ENCODE measurements at places on chromosomes 5 and 9.

GRCh38 chr5:79851391-79851863 is 139.6 kb downstream of the MTX3 start:
- ATAC-seq: no peak

DNA sequence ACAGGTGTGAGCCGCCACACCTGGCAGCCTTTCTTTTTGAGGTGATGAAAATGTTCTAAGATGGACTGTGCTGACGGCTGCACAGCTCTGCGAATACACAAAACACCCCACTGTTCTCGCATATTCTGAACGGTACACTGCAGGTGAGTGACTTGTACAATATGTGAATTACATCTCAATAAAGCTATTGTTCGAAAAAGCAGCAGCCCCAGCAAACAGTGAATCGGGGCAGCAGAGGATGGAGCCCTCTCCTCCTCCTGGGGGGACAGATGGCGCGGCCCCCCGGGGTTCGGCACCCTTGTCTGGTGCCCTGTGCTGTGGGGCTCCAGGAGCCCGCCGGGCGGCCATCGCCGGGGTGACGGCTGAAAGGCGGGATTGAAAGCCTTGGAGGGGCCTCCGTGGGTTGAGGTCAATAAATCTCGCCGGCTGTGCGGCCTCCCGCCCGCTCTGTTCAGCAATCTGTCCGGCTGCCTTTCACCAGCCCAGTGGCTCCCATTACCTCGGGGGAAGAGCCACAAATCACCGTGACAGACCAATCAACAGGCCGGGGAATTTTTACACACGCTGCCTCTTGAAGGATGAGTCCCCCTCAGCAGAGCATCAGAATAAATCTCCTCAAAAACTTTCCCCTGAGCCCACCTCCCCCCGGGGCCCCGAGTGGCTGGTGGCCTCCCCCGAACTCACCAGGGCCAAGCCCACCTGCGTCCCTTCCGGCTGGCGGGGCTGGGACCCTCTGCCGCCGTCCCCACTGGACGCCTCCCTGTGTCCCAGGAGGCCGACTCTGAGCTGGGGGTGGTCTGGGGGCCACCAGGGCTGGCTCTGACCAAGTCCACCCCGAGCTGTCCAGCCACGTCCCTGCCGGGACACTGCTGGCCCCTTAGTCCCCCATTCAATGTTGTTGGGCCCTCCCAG is 37.8 kb upstream of the TMEM250 start:
- no peak for ATAC-seq

DNA sequence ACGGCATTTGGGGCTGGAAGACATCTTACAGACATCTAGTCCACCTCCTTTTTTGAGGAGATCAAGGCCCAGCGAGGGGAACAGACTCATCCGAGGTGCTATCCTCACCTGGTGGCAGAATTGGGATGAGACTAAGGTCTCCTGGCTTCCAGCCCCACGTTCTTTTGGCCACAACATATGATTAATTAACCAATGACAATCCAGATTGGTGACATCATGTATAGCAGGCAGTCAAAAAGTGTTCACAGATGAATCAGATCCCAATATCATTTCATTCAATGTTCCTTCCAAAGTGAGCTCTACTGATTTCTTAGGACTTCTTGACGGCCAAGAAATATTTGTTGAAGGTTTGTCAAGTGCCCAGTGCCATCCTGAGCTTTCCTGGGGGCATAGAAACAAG is 3.9 kb downstream of the CFAP77 start:
- no peak for ATAC-seq

DNA sequence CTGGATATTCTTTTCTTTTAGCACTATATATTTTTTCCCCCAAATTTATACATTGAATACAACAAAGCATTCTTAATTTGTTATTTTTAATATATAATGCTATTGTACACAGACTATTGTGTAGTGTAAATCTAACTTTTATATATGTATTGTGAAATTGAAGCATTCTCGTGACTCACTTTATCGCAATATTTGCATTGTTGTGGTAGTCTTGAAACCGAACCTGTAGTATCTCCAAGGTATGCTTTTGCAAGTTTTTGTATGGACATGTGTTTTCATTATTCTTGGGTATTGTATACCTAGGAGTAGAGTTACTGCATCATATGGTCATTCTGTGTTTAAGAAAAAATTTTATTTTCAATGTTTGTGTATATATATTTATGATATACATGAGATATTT is 49.6 kb downstream of the NSD1 start:
- no peak for ATAC-seq

DNA sequence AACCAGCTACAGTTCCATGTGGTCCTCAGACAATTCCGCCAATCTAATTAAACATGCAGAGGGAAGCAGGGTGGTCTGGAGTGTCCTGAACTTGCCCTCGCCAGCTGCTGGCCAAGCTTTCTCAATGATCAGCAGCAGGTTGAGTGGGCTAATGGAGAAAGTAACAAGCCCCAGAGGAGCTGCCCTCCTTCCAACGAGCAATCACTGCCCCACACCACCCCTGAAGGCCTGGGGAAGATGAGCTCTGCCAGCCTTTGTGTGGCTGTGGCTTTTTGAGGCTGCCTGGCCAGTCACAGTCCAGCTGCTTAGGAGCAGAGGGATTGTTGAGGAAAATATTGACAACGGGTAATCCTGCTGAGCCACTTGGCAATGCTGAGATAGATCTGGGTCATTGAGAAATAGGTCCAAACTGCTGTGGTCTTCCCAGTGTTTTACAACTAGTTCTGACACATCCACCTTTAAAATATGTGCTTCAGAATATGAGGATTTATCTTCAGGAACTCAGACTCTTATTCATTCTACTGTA is 107.3 kb downstream of the CD180 start:
- no peak for ATAC-seq

DNA sequence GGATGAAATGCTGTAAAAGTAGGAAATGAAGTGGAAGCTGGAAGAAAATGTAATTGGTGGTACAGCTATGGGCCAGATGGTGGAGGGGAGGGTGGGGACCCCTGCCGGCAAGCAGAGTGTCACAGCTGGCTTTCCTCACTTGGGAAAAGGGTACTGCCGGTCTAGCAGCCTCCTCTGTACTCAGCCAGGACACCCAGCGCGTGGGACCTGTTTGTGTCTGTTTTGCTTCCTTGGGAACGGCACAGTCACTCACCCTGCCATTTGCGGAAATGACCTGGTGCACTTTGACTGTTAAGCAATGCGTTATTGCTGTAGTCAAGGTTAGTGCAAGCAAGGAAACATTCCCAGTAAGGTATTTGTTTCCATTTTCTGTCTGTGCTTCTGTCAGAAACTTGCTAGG is 10.1 kb downstream of the TMEM252 start:
- no peak for ATAC-seq

- ATAC-seq: no peak
Measured at GRCh38 chr9:137521405-137521985, 28.7 kb downstream of the PNPLA7 start.

GRCh38 chr9:93072383-93072795 is 13.9 kb downstream of the SUSD3 start:
- ATAC-seq: peak; percentile 80

DNA sequence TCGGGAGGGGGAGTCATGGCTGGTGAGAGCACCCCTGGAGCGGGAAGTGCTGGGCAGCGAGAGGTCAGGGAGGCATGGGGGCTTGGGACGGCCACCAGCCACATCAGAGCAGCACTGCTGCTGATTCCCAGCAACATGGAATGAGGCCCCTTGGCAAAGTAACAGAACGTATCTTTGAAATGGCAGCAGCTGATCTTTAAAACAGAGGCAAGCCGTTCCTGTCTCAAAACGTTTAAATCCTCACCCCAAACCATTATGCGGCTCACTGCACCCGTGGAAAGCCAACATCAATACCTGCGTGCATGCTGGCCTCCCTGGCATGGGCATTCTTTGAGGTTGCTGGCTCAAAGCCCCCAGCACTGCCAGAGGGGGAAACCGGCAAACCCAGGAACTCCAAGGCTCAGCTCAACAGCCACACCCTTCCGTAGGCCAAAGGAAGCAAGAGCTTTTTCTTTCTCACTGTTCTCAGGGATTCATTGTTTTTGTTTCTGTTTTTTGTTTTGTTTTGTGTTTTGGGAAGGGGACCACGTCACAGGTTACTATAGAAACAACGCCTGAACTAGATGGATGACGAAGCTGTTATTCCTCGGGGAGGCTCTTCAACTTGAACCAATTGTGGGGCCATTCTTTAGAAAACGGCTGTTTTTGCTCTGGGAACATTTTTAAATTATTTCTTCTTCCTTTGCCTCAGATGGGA is 28.1 kb upstream of the OBP2B start:
- ATAC-seq: no peak

DNA sequence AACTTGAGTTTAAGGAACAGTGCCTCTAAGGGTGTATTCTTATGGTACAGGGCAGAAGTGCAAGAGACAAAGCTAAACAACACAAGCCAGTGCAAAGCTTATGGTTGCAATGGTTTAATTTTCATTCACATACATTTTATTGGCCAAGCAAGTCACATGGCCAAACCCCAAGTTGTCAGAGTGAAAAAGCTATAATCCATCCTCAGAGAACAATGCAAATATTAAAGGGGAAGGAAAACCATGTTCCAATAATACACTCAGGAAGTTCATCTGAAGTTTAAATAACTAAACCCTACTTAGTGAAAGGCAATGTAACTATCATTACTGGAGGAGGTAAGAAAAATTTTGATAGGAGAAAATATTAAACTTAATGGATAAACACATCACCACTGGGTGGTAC is 26.6 kb upstream of the TLR4 start:
- no peak for ATAC-seq

DNA sequence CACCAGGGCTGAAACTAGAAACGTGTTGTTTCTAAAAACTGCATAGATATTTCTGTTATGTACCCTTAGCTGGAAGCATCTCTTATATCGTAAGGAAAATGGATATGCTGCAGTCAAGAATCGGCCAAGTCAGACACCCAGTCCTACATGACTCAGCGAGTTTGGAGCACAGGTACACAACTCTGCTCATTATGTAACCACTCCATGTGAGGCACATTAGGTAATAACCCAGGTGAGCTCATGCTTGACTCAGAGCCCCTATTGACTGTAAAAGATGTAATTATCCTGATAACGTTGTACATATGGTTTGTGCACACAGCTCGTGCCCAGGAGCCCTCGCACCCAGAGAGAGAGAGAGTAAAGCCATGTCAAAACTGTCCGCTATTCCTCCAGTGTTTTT is 593.7 kb upstream of the ACO1 start:
- ATAC-seq: no peak

GRCh38 chr5:176626876-176627236 is 3.5 kb downstream of the SNCB start:
- ATAC-seq: no peak

GRCh38 chr5:118126159-118126558 is 862.2 kb downstream of the DTWD2 start:
- no peak for ATAC-seq

DNA sequence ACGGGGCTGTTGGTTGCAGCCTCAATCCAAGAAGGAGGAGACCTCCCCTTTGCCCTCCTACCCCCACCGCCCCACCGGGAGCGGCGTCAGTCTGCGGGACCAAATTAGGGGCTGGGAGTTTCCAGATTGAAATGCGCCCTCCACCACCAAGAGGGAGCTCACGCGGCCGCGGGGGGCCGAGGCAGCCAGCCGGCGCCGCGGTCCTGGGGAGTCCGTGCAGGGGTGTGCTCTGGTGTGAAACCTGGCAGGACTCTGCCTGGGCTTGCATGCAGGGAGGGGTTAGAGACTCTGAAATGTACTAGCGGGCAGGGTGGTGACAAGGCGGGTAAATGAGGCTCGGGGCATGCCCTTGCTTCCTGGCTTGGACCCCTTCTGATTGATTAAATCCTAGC is 989 bp upstream of the FBN2 start:
- ATAC-seq: peak; percentile 19

- peak; percentile 83 for ATAC-seq
Measured at GRCh38 chr9:92706218-92706940, 36.4 kb upstream of the IPPK start.

DNA sequence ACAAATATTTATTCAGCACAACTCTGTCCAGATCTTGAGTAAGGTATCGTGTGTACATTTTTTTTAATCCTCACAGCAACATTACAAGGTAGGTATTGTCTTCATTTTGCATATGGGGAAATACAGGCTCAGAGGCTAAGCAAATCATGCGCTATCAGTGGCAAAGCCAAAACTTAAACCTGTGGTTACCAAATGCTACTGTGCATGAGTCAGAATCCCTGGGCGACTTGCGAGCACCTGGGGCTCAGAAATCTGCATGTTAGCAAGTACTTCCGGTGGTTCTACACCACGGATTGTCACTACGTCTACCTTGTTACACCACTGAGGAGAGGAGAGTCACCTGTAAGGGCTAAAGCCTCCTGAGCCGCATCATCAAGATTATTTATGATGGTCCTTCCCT is 21.3 kb downstream of the C5orf58 start:
- ATAC-seq: no peak

- no peak for ATAC-seq
Measured at GRCh38 chr5:132815454-132815853, 2.4 kb downstream of the SOWAHA start.

DNA sequence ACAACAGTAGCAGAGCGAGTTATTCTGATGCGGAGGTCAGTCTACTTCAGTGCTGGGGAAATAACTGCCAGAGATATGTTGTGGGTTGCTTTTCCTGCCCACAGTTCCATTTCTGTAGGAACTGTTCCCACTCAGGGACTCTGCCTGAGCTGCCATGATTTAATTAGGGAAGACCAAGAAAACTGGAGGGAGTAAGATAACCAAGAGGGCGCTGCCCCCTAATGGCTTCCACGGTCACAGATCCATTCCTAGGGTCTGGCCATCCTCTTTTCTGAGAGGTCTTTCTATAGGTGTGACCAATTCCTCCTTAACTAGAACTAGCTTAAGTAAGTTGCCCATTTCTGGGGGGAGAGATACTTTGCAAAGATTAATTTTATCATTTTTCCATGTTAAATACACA is 125.9 kb downstream of the APBA1 start:
- ATAC-seq: peak; percentile 79

GRCh38 chr5:128101676-128102075 is 18.1 kb downstream of the SLC12A2 start:
- ATAC-seq: no peak

DNA sequence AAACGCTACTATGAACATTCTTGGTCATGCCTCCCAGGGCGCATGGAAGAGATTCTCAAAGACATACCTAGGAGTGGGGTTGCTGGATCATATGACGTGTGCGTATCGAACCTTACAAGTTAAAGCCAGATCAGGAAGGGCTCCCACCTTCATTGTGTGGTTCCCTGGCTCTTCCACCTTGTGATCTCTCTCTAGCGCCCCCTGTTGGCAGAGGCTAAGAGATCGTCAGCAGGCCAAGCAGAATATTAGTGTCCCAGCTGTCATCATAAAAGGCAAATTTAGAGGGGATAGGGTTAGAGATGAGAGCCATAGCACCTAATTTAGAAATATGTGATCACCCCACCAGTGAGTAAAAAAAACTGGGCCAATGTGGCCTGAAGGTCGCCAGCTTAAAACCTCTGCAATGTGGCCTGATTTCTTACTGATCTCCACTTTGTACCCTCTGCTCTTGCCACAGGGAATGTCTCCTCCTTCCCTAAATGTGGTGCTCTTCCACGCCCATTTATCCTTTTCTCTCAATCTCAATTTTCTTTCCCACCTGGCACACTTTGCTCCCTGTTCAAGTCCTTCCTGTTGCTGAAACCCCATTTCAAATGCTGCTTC is 91.7 kb upstream of the SHB start:
- peak; percentile 92 for ATAC-seq

GRCh38 chr9:1353291-1353690 is 303.1 kb downstream of the DMRT2 start:
- no peak for ATAC-seq

- ATAC-seq: no peak
Measured at GRCh38 chr9:91753711-91754110, 196.3 kb downstream of the ROR2 start.

- no peak for ATAC-seq
Measured at GRCh38 chr5:124080256-124080655, 568.3 kb downstream of the CSNK1G3 start.

Data from SK-N-SH treated with all-trans-retinoic acid at 6 μM for 48 hours (cell line).